ENCODE measurements at places on chromosomes 5 and 9. TPM values are rescaled to one million over a fixed set of nuclear protein-coding genes. Genes with fewer than 3 reads are reported as not detected.

The SLC34A3 gene
- not detected for total RNA-seq

The MYO10 gene
- 264 TPM for total RNA-seq

The NREP gene
- 162 TPM for total RNA-seq

The S100Z gene
- total RNA-seq, result not detected

The RAPGEF6 gene
- total RNA-seq, result 26.9 TPM
